Activated CD4-positive, alpha-beta T cell treated with anti-CD3 and anti-CD28 coated beads, Interleukin-2, Interleukin-4, amounts not matched to agents 100 ng/mL and 50 ng/mL, durations not matched to agents 16 hours and 8 hours (primary cell): ENCODE measurements at places on chromosomes 1 and 21.

DNA sequence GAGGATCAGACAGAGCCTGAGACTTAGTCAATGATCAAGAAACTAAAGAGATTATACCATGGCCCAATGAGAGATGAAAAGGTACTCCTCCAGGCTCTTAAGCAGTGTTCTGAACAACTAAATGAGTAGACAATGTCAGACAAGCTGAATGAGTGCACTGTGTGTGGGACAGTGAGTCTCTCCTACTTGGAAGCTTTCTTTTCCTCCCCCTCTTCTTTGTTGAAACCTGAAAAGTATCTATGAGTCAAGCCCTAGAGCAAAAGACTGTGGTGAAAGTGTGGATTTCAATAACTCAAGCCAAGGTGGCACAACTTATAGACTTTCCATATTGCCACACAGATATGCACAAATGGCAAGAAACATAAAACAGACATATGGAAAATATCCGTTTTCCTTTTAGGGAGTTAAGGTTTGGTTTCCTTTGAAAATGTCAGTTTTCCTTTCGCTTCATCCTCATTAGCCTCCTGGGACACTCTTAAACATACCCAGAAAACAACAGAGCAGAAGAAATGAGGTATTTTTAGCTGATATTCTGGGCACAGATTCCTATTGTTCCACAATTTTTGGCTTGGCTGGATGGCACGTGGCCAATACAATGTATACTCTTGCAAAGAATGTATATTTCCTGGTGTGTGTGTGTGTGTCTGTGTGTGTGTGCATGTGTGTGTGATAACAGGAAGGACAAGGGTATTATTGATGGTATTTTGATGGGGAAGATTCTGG, 96.6 kb downstream of the LMX1A start:
- no peak for DNase-seq

DNA sequence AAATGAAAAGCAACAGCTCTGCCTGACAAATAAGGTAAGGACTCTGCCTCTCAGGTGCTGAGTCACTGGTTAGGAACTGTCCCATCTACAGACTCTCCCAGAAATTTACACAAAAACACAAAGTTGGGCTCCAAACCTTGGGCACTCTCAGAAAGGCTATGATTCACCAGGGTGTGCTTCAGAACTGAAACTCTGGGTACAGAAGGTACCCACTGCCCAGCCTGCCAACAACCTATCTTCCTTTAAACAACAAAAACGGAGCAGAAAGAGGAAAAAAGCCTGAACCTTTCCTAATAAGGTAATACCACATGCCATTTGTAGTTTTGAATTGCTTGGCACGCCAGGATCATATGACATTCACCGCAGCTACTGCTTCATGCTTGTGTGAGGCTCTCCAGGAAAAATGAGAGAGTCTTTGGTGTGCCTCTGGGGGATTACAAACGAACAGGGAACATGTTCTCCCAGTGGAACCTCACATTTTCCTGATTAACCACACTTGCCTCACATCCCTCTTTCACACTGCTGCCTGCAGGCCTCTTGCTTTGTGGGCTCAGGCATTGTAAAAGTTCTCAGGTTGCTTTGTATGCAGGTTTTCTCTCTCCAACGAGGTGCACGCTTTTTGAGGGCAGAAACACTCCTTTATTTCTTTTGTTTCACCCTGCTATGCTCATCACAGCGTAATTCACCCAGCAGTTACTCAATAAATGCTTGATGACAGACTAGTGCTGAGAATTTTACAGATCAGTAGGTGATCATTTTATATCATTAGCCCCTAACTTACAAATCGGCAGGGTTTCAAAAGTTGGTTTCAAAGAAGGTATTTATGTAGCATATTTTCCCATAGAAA, 65.1 kb downstream of the GADD45A start:
- DNase-seq, result peak; percentile 11

GRCh38 chr1:210901981-210902770, 231.8 kb downstream of the KCNH1 start:
- DNase-seq, result no peak

DNA sequence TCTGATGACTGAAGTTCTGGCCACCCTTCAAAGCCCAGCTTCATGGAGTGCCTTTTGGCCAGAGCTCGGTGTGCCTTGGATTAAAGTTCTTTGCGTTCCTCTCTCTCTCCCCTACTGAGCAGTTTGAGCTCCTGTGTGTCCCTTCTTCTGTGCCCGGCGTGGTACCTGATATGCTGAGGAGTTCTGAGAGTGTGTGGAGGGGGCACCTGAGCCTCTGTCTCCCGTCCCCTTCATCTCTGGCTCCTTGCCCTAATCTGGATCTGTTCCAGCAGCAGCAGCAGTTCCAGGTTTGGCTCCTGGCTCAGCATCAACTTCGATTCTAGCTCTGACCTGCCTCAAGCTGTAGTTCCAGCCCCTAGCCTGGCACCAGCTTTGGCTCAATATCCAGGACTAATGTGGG, 25.1 kb upstream of the MYCL start:
- DNase-seq, result no peak

- no peak for DNase-seq
Observed at GRCh38 chr1:44985747-44986359, 542 bp downstream of the EIF2B3 start.

- DNase-seq, result no peak
Observed at GRCh38 chr1:218301217-218301616, 16.1 kb downstream of the RRP15 start.

GRCh38 chr1:57483954-57484353, 60.1 kb upstream of the DAB1 start:
- DNase-seq, result no peak

- DNase-seq, result no peak
Observed at GRCh38 chr21:46078978-46079351, 18.9 kb upstream of the COL6A2 start.
